T-helper 2 cell (primary cell): ENCODE measurements at places on chromosomes 2 and 18.

- DNase-seq, result no peak
Observed at GRCh38 chr2:45311559-45311958, 299.5 kb downstream of the SRBD1 start.

- no peak for DNase-seq
Observed at GRCh38 chr2:233030-233429, 30.8 kb downstream of the SH3YL1 start.

GRCh38 chr18:49656073-49656692 lies 94.3 kb downstream of the LIPG start:
- DNase-seq, result no peak

GRCh38 chr2:150207979-150208378 lies 279.5 kb downstream of the RND3 start:
- DNase-seq, result no peak

GRCh38 chr2:141492816-141493215 lies 638.0 kb downstream of the LRP1B start:
- no peak for DNase-seq

DNA sequence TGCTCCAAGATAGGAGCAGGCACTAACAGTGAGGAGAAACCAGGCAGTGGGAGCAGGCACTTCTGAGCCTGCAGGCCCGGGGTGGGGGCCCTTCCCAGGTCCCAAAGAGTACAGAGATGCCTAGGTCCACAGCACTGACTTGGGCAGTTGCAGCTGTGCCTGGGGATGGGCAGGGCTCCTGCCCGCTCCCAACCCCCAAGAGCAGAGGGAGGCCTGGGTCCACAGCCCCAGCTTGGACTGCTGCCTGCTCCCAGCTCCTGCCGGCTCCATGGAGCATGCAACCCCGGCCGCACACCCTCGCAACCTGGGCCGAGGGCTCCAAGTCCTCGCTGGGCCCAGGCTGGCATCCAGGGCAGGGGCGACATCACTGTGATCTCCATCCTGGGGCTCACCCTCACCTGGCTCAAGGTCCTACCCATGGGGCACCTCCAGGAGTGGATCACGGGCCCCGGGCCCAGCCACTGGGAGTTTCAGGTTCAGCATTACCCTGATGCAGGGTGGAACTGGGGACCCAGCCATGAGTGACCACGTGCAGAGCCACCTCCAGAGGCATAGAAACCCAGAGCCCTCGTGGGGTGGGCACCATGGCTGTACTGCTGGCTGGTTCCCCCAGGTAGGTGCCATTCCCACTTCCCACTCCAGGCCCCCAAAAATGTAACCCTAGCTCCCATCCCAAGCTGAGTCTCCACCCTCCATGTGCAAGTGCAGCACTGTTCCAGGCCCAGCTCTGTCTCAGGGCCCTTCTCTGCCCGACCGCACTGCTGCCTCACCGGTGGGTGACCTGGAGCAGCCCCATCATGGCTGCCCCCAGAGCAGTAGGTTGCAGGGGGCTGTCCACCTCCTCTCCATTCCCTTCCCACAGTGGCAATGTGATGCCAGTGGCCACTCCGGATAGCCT lies 325.6 kb downstream of the NR4A2 start:
- DNase-seq, result no peak

- DNase-seq, result no peak
Observed at GRCh38 chr18:3152294-3152693, 67.5 kb downstream of the MYOM1 start.
